ENCODE measurements at places on chromosomes 1 and 21.

- DNase-seq, result no peak
Measured at GRCh38 chr1:91024481-91025119, 2.8 kb upstream of the ZNF644 start.

- no peak for DNase-seq
Measured at GRCh38 chr1:2447276-2448097, 28.6 kb upstream of the PLCH2 start.

DNA sequence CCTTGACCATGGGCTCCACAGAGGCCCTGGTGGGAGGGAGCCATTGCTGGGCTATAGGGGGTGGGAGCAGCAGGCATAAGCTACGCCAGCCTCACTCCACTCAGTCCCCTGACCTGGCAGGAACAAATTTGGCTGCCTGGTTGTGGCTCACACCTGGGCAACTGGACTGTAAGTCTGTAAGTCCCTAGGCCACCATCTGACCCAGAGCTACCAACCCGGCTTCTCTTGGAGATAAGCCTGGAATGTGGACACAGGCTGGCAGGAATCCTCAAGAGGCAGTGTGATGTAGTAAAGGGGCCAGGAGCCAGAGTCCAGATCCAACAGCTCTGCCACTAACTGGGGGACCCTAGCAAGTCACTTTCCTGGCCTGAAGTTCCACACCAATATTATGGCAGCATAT is 11.4 kb downstream of the NCF2 start:
- DNase-seq, result no peak

DNA sequence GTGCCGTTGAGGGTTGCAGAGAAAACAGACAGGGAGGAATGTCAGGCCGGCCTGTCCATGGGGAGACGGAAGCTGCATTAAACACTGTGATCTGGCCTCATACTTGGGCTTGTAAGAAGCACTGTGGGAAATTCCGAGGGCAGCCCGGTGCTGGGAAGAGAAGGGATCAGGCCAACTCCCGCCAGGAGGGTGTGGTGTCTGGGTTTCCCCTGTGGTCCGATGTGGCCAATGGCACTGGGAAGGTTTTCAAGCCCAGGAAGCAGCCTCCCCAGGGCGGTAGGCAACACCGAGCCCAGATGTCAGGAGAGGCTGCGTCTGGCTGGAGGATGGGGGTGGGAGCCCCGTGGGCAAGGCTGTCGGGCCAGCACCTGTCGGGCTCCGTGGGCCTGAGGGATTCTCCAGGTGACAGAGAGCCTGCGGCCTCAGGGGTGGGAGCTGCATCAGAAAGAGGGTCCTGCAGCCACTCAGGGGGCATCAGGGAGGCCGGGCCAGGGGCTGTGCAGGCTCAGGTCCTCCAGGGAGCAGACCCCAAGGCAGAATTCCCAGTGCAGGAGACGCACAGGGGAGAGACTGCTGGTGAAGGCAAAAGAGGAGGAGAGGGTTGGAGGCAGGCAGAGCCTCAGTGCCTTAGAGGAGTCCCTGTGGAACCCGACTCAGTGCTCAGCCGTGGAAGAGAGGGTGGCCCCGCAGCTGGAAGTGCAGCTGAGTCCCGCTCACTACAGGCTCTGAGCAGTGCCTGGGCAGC is 8.4 kb downstream of the UBASH3A start:
- DNase-seq, result no peak

Measured in stimulated activated naive CD8-positive, alpha-beta T cell treated with anti-CD3 and anti-CD28 coated beads, Interleukin-15, Interleukin-2, amounts not matched to agents 100 U/mL and 50 U/mL, for 24 hours (primary cell).